ENCODE measurements at places on chromosomes 12 and 14.

GRCh38 chr14:54211551-54212308, 185.1 kb upstream of the CDKN3 start:
- no peak for DNase-seq

- DNase-seq = no peak
Observed at GRCh38 chr14:21802441-21802840, 128.8 kb upstream of the OR4E1 start.

- DNase-seq = no peak
Observed at GRCh38 chr12:51430196-51430895, 5.7 kb downstream of the SLC4A8 start.

- no peak for DNase-seq
Observed at GRCh38 chr12:61504396-61505080, 755.7 kb upstream of the USP15 start.

- DNase-seq = no peak
Observed at GRCh38 chr12:72288911-72289310, 16.7 kb downstream of the TRHDE start.

- no peak for DNase-seq
Observed at GRCh38 chr12:70646850-70647249, 9.6 kb upstream of the PTPRB start.

DNA sequence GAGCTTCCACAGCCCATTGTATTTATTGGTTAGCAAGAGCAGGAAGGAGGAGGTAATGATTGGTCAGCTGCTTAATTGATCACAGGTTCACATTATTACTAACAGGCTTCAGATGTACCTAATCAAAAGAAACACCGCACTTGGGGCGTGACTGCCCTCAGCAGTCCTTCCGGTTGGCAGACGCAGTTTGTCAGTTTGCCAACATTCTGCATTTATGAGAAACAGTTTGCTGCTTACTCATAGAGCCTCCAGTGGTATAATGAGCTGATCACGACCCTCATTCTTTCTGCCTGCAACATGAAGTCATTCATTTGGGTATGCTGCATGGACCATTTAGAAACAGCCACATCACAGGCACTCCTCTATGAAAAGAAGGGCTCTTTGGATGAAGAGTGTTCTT, 42.5 kb upstream of the PPM1H start:
- DNase-seq = no peak

DNA sequence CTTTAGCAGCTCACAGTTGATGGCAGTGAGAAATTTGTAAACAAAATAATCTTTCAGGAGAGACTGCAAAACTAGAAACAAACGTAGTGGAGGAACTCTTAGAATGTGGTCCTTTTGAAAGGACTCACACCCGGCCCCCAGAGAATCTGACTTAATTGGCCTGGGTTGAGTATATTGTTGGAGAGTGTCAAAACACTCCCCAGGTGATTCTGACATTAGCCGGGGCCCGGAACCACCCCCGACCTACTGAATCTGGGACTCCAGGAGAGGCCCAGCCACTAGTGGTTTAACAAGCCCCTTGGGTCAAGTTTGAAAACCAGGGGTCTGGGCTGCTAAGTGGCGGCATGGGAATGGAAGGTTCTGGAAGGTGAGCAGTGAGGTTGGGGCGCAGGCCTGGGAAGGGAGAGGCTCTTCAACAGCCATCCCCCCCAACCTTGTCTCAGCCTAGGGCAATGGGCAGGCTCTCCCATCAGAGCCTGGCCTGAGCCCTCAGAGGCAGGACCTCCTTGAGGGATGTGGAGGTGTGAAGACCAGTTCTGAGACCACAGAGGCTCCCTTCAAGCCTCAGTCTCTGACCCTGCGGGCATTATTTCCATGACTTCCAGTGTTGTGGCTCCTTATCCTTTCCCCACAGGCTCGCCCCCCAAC, 1.1 kb upstream of the ELK3 start:
- no peak for DNase-seq

DNA sequence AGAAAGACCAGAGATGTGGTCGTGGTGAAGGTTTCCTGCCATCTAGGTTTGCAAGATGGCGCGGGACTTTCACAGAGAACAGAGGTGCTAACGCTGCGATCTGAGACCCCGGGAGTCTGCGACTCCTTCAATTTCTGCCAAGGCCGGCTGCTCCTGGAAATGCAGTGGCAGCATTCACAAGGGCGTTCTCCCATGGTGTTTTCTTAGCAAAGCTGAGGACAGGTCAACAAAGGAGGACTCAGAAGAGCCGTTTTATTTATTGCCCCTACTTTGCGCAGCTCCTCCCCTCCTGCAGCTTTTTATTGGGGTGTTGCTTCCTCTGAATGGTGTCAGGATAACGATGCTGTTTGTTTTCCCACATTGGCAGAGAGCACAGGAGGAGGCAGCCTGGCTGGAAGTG, 86.3 kb downstream of the TMEM132C start:
- no peak for DNase-seq
